ENCODE measurements at places on chromosomes 2 and 18.

- DNase-seq, result no peak
Observed at GRCh38 chr2:222745836-222746559, 74.5 kb downstream of the MOGAT1 start.

DNA sequence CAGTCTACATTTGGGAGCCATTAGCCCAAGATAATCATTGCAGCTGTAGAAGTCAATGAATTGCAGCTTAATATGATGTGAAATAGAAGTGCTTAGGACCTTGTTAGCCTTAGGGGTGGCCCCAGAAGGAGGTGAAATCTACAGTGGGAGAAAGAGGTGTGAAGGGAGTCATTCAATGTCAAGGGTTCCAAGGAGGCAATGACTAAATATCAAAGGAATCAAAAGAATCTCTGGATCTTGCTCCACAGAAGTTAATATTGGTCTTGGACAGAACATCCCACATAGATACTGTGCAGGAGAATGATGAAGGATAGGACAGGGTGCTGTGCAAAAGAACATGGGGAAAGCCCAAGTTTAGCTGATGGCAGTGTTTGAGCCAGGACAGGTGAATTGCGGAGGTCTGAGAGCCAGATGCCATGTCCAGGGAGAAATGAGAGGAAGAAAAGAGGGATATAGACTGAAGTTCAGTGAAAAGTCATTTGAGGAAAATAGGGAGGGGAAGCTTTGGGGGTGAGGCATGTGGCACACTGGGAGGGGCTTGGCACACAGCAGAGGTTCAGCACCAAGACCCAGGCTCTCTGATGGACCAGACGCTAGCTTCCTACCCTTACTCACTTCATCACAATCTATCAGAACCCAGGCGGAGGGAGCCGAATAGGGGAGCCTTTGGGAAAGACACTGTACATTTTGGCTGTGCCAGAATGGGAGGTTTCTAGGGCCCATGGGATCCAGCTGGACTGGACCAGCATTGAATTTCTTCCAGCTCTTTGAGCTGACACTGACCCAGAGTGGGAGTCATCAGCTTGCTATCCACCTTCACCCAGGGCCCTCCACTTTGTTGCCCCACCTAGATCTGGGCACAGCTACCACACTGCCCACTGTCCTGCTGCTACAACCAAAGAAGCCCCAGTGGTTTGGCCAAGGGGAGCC is 2.2 kb downstream of the IL1F10 start:
- DNase-seq, result no peak

- DNase-seq, result no peak
Observed at GRCh38 chr2:17717666-17718065, 35.9 kb downstream of the SMC6 start.

DNA sequence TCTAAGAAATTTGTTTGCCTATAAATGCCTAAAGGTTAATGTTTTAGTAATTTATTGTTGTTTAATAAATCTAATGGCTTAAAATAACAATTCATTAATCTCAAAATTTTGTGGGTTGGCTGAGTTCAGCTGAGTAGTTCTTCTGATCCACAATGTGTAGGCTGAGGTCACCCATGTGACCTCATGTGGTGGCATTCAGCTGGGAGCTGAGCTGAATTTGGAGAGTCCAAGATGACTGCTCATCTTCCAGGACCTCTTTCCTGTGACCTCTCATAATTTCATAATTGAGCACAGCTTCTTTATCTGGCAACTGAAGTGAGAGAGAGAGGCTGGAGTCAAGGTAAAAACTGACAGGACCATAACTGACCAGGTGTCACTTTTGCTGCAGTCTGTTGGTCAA is 132.4 kb downstream of the TXNL1 start:
- DNase-seq, result no peak

- DNase-seq, result peak; percentile 19
Observed at GRCh38 chr18:26865557-26865956, at the start of gene AQP4. Gene AQP4, minus strand, starts transcription at chr18:26865707. Its CDS starts 18 bp downstream, at chr18:26865689.

- DNase-seq, result no peak
Observed at GRCh38 chr2:18465979-18466378, 94.5 kb downstream of the RDH14 start.

DNA sequence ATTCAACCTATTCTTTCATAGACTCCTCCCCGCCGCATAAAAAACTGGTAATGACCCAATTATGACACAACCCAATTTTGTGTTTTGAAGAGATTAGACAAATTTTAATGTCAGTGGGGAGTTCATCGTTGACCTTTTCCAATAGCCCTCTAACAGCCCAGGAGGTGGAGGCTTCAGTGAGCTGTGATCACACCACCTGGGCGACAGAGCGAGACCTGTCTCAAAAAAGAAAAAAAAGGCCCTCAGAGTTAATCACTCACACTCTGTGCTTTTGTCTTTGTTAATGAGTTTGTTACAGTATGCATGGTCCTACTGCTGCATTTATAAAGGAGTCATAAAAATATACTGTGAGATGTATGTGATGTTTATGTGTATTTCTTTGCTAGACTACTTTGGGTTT is 510.6 kb downstream of the CPS1 start:
- DNase-seq, result no peak

- no peak for DNase-seq
Observed at GRCh38 chr2:10273215-10274175, 29.2 kb upstream of the HPCAL1 start.

- DNase-seq, result no peak
Observed at GRCh38 chr2:38261569-38262068, 115.5 kb downstream of the ATL2 start.

DNA sequence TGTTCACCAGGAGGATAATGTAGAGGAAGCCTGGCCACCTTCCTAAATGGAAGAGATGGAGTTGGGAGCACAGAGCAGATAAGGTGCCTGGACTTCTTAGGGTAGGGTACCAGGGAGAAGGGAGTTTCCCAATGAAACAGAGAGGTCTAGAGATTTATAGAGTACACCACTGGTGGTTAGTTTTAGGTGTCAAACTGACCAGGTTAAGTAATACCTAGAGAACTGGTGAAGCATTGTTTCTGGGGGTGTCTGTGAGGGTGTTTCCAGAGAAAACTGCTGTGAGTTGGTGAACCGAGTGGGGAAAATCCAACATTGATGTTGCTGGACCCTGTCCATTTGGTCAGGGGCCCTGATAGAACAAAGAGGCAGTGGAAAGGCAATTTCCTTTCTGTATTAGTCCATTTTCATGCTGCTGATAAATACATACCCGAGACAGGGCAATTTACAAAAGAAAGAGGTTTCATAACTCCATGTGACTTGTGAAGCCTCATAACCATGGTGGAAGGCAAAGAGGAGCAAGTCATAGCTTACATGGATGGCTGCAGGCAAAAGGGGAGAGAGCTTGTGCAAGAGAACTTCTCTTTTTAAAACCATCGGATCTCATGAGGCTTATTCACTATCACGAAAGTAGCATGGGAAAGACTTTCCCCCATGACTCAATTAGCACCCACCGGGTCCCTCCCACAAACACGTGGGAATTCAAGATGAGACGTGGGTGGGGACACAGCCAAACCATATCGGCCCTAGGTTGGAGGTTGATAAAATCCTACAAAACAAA is 260.8 kb downstream of the CBLN2 start:
- DNase-seq, result no peak

- no peak for DNase-seq
Observed at GRCh38 chr2:106830191-106830590, 55.8 kb downstream of the ST6GAL2 start.

Data from hippocampal formation (tissue), 2 donors.